Retina (tissue), 1 donor: ENCODE measurements at places on chromosomes 3 and 15.
A peak's percentile ranks its signal among the peaks of the same experiment; 100 is the strongest.

GRCh38 chr15:62242999-62243398 lies 77.9 kb upstream of the C2CD4B start:
- DNase-seq: no peak

DNA sequence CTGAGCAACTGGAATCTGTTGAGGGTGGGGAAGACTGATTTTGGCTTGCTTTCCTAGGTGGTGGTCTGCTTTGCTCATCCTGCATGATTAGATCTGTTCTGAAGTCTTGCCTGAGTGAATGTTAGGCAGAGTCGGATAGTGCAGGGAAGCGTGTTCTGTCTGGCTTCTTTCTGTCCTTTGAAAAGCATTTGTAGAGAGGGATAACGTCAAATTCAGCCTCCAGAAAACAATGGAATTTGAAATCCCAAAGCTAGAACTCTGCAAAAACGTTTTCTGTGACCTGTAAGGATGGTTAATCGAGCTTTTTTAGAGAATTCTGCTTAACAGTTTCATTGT lies 1.4 kb downstream of the GLCE start:
- no peak for DNase-seq

DNA sequence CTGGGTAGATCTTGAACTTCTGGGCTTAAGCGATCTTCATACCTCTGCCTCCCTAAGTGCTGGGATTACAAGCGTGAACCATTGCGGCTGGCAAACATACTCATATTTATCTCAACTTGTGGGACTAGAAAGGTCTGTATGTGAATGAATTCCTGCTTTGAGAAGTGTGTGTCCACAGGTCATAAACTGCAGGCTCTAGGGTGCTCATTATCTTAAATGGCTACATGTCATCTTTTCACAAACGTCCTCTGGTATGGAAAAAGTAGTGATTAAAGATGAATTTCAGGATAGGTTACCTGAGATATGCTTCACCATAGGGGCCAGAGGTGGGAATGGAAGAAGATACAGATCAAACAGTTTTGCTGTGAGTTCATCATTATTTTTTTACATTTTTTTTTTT lies 7.8 kb upstream of the HDAC11 start:
- no peak for DNase-seq

DNA sequence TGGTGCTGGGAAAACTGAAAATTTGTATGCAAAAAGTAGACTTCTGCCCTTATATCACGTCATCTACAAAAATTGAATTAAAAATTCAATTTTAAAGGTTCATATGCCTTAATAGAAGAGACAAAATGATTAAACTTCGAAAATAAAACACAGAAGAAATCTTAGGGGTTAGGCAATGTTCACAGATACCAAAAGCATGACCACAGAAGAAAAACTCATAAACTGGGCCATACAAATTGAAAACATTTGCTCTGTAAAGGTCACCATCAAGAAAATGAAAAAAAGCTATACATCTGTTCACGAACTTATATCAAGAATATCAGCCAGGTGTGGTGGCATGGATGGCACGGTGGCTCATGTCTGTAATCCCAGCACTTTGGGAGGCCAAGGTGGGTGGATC lies 245.1 kb downstream of the PCCB start:
- no peak for DNase-seq

- DNase-seq: no peak
These were observed 5.3 kb upstream of the EID1 start for GRCh38 chr15:48872632-48873031.

DNA sequence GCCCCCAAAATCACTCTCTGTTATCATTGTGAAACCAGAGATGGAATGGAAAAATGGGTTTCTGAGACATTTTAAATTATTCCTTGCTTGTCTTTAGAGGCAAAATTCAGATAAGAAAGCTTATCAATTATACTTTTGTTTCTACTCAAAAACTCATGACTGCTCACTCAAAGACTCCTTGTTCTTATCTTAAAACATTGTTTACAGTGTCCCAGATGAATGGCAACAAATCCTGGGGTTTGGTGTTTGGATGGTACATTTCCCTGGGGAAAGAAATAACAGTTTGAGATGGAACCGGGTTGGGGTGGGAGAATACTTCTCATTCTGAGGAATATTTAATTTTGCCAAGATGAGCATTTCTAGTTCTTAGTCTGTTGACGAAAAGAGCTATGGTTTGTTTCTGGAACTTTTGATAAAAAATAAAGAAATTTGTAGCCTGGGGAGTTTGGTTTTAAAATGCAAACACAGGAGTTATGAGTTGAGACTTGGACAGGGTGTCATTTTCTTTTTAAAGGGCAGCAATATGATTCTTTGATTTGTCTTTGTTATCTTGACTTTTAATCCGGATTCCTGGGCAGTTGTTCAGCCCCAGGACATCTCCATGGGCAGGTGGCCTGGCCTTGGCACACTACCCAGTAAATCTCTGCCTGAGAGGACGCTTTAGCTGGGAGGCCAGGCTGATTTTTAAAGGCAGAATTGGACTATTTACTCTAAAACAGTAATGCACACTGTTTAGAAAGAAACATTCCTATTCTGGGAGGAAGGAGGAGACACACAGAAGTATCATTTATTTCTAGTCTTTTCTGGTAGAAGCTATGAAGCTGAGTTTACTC lies 32.4 kb downstream of the BTD start:
- no peak for DNase-seq

GRCh38 chr3:31106912-31107311 lies 212.5 kb upstream of the GADL1 start:
- no peak for DNase-seq

DNA sequence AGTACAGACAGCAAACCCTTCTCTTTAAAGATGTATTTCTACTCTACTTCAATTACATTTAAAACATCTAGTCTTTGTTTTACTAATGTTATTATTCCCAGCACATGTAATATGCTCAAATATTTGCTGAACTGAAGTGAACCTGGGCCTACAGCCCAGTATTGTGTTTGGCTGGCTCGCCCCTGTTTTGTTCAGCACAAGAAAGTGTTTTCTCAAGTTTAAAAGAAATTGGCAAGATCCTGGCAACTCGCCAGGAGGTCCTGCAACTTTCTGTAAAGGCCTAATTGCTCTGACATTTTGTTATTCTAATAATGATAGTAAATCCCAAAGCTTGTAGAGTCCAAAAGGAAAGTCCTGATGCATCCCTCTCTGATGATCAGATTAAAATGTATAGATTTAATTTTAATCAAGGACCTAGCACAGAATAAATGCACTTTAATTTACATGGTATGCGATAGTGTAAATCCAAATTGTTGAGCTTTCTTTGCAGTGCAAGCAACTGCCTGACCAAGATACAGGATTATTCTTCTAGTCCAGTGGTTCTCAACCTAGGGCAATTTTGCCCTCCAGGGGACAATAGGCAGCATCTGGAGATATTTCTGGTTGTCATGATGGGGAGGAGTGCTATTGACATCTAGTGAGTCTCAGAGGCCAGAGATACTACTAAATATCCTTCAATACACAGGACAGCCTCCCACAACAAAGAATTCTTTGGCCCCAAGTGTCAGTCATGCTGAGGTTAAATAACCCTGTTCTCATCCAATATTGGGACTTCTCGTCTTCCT lies 35.7 kb upstream of the TMOD3 start:
- peak; percentile 32 for DNase-seq

GRCh38 chr3:6301626-6302025 lies 559.3 kb upstream of the GRM7 start:
- no peak for DNase-seq

GRCh38 chr15:63526401-63526800 lies 22.0 kb downstream of the USP3 start:
- DNase-seq: no peak

- DNase-seq: no peak
These were observed 182.8 kb downstream of the THRB start for GRCh38 chr3:24311881-24312280.

DNA sequence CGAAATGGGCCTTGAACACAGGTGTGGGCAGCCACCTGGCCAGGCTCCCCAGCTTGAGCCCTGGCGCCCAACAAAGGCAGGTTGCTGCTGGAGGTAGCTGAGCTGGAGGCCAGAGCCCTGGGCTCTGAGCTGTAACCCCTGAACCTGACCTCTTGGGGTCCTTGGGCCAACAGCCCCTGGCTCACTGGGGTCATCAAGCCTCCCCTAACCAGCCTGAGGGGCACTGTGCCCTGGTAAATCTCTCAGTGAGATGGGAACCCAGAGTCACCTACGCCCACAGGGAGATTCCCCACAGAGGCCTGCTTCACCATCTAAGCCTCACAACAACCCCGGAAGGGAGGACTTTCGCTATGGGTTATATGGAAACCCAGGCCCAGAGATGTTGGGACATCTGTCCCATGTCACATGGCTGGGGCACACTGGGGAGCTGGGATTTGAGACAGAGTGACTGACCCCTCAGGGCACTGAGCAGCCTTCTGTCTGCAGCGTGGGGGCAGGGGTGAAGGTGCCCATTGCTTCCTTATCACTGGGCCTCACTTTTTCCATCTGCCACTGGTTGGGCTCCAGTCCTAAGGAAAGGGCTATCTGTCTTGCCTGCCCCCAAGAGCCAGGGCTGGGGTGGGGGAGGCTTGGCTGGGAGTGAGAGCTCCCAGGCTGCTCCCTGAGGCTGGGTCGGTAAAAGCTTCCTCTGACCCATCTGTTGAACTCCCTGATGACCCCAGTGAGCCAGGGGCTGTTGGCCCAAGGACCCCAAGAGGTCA lies 59.1 kb downstream of the IQSEC1 start:
- DNase-seq: no peak

DNA sequence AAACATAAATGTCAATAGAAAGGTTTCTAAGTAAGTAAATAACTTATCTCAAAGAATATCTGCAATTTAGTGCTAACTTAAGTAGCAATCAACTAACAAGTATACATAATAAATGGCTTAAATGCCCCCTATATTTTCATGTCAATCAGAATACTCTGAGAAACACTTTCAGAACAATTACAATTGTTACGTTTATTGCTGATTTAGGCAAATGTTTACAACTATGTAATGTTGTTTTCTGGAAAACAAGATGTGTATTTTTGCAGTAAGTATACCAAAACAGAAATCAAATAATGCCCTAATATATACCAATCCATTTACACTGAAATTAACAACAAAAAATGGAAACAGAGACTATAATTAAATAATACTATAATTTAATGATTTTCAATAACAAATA lies 13.2 kb downstream of the TUBGCP5 start:
- no peak for DNase-seq

GRCh38 chr3:64648927-64649906 lies 38.6 kb downstream of the ADAMTS9 start:
- DNase-seq: no peak

GRCh38 chr3:21158861-21159542 lies 592.0 kb downstream of the ZNF385D start:
- DNase-seq: no peak

- no peak for DNase-seq
These were observed 5.9 kb downstream of the ZBTB20 start for GRCh38 chr3:115141033-115141757.

DNA sequence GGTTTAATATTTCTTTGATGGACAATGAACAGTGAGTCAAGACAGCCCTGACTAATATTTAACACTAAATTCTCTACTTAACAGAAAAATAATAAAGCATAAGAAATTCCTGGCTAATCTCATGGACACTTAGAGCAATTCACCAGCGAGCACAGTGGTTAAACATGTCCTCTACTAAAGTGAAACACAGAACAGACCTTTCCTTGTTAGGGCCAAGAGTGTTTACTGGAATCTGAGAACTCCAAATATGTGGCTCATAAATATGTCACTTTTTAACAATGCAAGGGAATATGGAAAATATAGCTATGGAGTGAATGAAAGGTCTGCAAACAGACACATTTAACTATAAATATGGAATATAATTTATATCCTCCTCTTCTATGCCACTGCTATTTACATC lies 18.6 kb upstream of the IGSF10 start:
- DNase-seq: no peak

DNA sequence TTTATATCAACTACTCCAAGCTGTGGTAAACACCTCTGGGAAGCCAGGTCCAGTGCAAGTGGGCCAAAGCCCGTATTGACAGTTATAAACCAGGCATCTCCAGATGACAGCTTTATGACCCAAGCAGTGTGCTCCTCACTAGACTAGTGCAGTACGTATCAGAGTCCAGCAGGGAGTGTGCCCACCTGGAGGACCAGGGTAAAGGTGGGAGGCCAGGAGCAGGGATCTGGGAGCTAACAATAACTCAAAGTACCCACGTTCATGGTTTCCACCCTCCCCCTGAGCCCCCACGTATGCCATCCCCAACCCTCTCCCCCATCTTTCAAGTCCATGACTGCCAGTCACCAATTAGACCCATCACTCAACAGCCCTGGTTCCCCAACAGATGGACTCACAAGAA lies 27.0 kb upstream of the ALDH1A3 start:
- no peak for DNase-seq

GRCh38 chr15:51736069-51736468 lies 1.4 kb downstream of the LYSMD2 start:
- DNase-seq: no peak

DNA sequence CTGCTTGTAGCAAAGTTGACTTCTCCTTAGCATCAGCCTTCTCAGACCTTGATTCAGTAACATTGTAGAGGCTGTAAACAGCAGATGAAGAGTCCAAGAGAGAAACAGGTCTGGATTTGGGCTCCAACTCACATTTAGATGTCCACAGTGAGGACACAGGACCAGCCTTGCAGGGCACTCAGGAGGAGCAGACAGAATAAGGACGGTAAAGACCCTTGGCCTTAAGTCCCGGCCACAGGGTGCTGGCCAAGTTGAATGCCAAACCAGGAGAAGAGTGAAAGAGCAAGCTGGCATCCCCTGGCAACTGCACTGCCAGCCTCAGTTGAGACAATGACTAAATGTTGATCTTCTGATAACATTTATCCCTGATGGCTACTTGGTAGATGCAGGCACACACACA lies 136.3 kb downstream of the LRRK1 start:
- DNase-seq: no peak

- no peak for DNase-seq
These were observed 6.9 kb upstream of the CFAP20DC start for GRCh38 chr3:59056706-59057105.

GRCh38 chr3:114299421-114299820 lies 5.6 kb downstream of the TIGIT start:
- DNase-seq: no peak

GRCh38 chr3:45473841-45474240 lies 85.5 kb downstream of the LARS2 start:
- DNase-seq: no peak

- DNase-seq: no peak
These were observed 53.9 kb upstream of the GRM7 start for GRCh38 chr3:6806991-6807390.
